ENCODE measurements at places on chromosomes 7 and 10.

- DNase-seq: no peak
These were observed 4.2 kb downstream of the PSAP start for GRCh38 chr10:71846816-71847215.

- no peak for DNase-seq
These were observed 707 bp downstream of the CLEC2L start for GRCh38 chr7:139523968-139524815.

DNA sequence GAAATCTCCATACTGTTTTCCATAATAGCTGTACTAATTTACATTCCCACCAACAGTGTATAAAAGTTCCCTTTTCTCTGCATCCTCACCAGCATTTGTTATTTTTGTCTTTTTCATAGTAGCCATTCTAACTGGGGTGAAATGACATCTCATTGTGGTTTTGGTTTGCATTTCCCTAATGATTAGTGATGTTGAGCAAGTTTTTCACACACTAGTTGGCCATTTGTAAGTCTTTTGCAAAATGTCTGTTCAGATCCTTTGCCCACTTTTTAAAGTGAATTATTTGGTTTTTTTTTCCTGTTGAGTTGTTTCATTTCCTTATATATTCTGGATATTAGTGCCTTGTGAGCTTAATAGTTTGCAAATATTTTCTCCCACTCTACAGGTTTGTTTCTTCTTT lies 101.0 kb upstream of the NFE2L3 start:
- no peak for DNase-seq

DNA sequence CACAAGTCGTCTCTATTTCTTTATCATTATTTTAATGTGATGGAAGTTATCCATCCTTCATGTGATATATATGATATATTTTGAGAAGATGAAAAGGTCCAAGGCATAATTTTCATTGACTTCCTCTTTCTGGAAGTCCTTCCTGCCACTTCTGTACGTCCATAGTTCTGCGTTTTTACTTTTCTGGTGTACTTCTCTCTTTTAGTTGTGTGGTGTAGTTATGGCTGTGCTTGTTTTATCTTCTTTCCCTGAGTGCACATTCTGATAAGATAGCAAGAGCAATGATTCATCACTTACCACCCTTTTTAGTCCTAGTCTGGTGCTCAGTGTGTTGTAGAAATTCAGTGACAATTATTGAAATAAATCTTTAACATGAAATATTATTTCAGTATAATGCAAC lies 231.3 kb upstream of the FERD3L start:
- DNase-seq: no peak

GRCh38 chr10:97729014-97729413 lies 7.9 kb upstream of the ZFYVE27 start:
- no peak for DNase-seq

- no peak for DNase-seq
These were observed 10.4 kb downstream of the TNS3 start for GRCh38 chr7:47571331-47572093.

DNA sequence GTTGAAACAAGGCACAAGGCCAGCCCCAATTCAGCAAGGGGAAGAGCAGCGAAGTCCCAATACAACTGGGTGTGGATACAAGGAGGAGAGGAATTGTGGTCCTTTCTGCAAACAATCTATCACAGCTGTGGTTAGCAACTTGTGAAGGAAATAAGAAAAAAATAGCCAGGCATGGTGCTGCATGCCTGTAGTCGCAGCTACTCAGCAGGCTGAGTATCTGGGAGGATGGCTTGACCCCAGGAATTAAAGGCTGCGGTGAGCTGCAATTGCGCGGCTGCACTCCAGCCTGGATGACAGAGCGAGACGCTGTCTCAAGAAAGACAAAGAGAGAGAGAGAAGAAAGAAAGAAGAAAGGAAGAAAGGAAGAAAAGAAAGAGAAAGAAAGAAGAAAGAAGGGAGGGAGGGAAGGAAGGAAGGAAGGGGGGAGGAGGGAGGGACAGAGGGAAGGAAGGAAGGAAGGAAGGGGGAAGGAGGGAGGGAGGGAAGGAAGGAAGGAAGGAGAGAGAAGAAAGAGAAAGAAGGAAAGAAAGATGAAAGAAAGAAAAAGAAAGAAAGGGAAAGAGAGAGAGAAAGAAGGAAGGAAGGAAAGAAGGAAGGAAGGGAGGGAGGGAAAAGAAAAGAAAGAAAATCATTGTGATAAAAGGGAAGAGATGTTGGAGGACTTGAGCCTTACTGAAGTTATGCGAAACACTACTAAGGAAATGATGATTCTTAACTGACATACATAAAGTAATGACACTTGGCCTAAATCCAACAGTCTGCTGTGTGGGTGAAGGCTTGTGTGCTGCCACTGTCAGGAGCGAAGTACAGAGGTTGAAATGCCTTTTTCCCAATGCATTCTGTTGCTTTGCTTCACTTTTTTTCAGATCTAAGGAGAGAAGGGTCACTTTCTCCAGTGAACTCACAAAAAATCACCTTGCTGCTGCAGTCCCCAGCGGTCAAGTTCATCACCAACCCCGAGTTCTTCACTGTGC lies 117.0 kb upstream of the STK17A start:
- DNase-seq: no peak

GRCh38 chr7:2166625-2167280 lies 66.0 kb downstream of the MAD1L1 start:
- DNase-seq: no peak

- DNase-seq: no peak
These were observed 96.1 kb downstream of the PHTF2 start for GRCh38 chr7:77894574-77895091.

- DNase-seq: no peak
These were observed 59.5 kb downstream of the GRB10 start for GRCh38 chr7:50723173-50723572.

DNA sequence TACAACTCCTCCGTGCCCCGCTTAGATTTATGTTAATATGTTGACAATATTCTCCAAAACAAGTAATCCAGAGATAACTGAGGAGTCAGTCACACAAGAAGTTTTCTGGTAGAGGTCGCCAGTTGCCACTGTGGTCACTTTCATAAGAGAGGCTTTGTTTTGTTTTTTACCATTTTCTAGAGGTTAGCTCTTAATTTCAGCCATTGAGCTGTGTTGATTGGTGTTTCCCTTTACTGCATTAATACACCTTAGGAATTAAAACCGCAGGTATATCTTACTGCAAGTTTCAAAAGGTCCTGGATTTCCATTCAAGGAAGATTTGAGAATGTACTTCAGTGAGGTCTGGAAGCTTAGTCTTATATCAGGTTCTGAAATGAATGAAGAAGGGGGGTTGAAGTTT lies 3.5 kb downstream of the BMI1 start:
- no peak for DNase-seq

- no peak for DNase-seq
These were observed 16.6 kb upstream of the GNA12 start for GRCh38 chr7:2860627-2861133.

DNA sequence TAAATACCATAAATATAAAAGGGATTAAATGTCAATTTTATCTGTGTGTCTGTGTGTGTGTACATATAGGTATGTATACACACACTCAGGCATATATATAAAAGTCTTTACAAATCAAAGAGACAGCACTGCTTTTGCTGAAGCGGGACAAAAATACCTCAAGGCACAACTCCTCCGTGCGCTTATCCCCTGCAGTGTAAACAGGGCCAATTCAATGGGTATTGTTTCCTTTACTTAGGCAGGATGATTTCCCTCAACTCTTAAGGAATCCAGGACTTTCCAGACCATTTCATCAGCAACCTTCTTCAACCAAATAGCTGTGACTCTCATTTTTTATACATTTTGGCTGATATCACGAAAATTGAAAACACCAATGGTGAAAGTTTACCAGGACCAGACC lies 227.7 kb downstream of the CRPPA start:
- no peak for DNase-seq

- DNase-seq: no peak
These were observed 32.8 kb downstream of the KDM7A start for GRCh38 chr7:140143997-140144396.

DNA sequence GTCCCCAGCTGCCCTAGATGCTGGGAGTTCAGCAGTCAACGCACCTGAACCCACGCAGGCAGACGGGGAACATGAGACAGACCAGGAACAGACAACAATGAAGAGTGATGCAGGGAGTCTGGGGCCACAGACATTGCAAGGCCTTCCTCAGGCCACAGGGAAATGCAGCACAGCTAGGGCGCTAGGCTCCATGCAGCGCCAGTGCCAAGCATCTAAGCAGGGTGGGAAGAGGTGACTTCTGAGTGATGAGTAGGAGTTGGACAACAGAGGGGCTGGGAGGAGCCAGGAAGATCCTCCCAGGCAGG lies 7.7 kb upstream of the RET start:
- no peak for DNase-seq

GRCh38 chr10:131785121-131785460 lies 115.7 kb upstream of the PPP2R2D start:
- no peak for DNase-seq

Data from CD4-positive, alpha-beta T cell treated with Interleukin-21 for 1 hour (primary cell).